Activated CD4-positive, alpha-beta memory T cell treated with anti-CD3 and anti-CD28 coated beads for 36 hours (primary cell): ENCODE measurements at places on chromosomes 4 and X. TPM values are rescaled to one million over a fixed set of nuclear protein-coding genes. Genes with fewer than 3 reads are reported as not detected.

The SLC25A14 gene
- 13.2 TPM for total RNA-seq

GRCh38 chr4:48024522-48024921, 8.0 kb downstream of the NIPAL1 start:
- no peak overlapping the region for H3K27ac ChIP-seq
- H3K27me3 ChIP-seq, result peaks cover 15% of the 10 kb centered on the region
- no peak for DNase-seq
- H3K4me1 ChIP-seq, result peaks cover 32% of the 10 kb centered on the region

DNA sequence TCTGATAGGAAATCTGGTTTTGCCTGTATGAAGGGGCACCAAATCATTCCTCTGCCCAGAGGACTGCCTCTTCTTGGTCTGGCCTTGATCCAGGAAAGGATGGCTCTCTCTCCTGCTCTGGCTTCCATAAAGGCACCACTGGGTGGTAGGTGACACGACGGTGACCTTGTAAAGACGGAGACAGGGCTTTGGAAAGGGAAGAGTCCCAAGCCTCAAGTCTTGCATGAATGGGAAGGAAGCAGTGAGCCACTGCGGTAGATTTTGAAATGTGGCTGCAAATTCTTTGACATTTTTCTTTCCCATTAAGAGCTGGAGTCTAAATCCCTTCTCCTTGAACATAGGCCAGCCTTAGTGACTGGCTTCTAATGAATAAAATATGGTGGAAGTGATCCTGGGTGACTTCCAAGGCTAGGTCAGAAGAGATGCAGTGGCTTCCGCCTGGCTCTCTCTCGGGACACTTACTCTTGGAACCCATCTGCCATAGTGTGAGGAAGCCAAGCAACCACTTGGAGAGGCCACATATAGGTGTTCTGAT, 347.4 kb downstream of the BCOR start:
- H3K27ac ChIP-seq, result no peak overlapping the region
- peaks cover 3% of the 10 kb centered on the region for H3K4me1 ChIP-seq
- H3K4me3 ChIP-seq, result no peak overlapping the region
- no peaks in the 10 kb centered on the region for H3K36me3 ChIP-seq

DNA sequence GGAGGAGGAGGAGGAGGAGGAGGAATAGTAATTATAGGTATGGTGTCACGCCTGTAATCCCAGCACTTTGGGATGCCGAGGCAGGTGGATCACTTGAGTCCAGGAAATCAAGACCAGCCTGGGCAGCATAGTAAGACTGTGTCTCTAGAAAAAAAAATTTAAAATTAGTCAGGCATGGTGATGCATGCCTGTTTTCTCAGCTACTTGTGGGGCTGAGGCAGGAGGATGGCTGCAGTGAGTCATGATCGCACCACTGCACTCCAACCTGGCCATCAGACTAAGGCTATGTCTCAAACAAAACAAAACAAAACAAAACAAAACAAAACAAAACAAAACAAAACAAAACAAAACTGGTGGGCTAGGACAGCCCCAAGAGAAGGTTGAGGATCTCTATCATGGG, 3.0 kb downstream of the STARD8 start:
- no peaks in the 10 kb centered on the region for H3K36me3 ChIP-seq
- H3K27me3 ChIP-seq, result peaks cover 6% of the 10 kb centered on the region
- H3K27ac ChIP-seq, result no peak overlapping the region
- no peak for DNase-seq

The CLDN22 gene
- not detected for total RNA-seq

DNA sequence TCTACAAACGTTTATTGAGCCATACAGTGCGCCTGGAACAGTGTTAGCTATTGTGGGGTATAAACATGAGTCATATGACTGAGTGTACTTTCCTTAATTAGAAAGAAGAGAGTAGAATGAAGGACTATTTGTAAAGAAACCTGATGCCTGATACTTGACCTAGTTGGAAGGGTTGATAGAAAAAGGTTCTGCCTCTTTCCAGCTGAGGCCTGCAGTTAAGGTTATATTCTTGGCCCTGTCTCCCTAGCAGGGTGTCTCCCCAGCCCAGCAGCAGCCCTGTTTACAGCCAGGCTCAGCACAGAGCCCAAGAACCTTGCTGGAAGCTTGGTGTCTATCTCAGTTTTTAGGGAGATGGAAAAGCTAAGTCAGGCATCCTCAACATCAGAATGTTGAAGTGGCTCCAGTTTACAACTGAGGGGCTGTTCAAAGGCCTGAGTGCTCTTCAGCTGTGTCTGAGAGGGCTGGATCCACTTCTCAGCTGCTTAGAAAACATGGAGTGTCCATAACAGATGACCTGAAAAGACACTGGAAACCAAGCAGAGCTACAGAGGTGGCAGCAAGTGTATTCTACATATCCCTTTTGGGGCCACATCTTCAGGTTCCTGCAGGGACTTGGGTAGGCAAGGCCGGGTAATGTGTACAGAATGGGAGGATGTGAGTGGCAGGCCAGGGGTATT, 21.6 kb downstream of the NYX start:
- no peak overlapping the region for H3K27ac ChIP-seq
- no peak for DNase-seq
- H3K36me3 ChIP-seq, result no peaks in the 10 kb centered on the region
- H3K4me1 ChIP-seq, result peaks cover 4% of the 10 kb centered on the region
- no peaks in the 10 kb centered on the region for H3K27me3 ChIP-seq

DNA sequence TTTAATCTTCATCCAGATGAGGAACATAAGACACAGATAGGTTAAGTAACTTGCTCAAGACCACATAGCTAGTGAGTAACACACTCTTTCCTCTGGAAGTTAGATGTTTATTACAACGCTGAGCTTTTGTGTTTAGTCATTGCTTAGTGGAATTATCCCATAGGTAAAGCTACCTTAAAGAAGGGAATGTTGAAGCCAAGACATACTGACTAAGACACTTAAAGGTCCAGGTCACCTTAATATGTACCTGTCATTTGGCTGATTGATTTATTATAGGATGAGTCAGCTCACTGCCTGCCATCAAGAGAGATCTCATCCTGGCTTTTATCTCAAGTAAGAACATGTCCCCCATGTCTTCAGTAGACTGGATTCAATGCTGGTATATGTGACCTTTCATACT, 53.4 kb downstream of the KDR start:
- peaks cover 10% of the 10 kb centered on the region for H3K4me1 ChIP-seq
- H3K27me3 ChIP-seq, result peaks cover 5% of the 10 kb centered on the region
- no peak overlapping the region for H3K27ac ChIP-seq

DNA sequence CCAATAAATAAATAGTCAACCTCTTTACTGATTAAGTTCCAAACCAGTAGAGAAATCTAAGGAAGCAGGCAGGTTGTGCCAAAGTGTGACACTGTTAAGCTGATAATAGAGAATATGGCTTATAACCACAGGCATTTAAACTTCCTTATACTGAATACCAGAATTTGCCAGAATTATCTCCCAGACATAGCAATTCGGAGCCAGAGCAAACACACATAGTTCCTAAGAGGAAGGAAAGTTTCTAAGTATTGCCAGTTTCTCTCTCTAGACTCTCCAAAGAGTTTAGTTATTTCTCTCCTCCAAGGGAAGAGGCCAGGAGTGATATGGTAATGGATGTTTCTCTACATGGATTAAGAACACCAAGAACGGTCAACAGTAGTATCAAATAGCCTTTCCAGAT, 191.7 kb upstream of the CPEB2 start:
- H3K27ac ChIP-seq, result no peak overlapping the region
- H3K4me1 ChIP-seq, result no peaks in the 10 kb centered on the region
- H3K36me3 ChIP-seq, result no peaks in the 10 kb centered on the region
- peaks cover 3% of the 10 kb centered on the region for H3K27me3 ChIP-seq

- DNase-seq, result no peak
- H3K27me3 ChIP-seq, result peaks cover 2% of the 10 kb centered on the region
- H3K36me3 ChIP-seq, result no peaks in the 10 kb centered on the region
- H3K27ac ChIP-seq, result no peak overlapping the region
- H3K4me3 ChIP-seq, result no peak overlapping the region
These were observed 206.4 kb upstream of the BCOR start for GRCh38 chrX:40304115-40304514.

GRCh38 chr4:2277956-2278355, 16.0 kb upstream of the MXD4 start:
- no peak for DNase-seq
- no peaks in the 10 kb centered on the region for H3K36me3 ChIP-seq
- H3K27me3 ChIP-seq, result no peaks in the 10 kb centered on the region

- peak overlapping the region; percentile 89 for H3K27ac ChIP-seq
- H3K4me3 ChIP-seq, result peak overlapping the region; percentile 87
- H3K36me3 ChIP-seq, result peaks cover 12% of the 10 kb centered on the region
- peak; percentile 48 for DNase-seq
- H3K4me1 ChIP-seq, result peaks cover 17% of the 10 kb centered on the region
These were observed 412 bp downstream of the SLC10A3 start for GRCh38 chrX:154490021-154490413.

DNA sequence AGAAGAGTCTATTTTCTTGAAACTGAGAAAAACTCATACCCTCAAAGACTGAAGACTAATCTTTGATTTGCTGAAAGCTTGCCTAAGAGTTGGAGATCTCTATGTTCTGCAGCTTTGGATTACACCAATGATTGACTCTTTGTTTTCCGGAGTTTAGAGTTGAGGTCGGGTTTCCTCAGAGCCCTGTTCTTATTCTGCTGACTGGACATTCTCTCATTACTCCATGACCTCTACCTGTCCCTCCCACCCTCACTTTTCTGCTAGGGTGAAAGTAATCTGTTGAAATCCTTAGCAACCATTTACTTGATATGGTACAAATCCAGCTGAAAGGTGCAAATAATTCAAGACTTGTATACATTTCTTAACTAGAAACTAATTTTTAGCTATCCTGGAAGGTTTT, 421.5 kb upstream of the FRG1 start:
- H3K27me3 ChIP-seq, result no peaks in the 10 kb centered on the region
- H3K4me3 ChIP-seq, result no peak overlapping the region
- H3K36me3 ChIP-seq, result no peaks in the 10 kb centered on the region
- no peak for DNase-seq
- no peaks in the 10 kb centered on the region for H3K4me1 ChIP-seq

- H3K4me3 ChIP-seq, result no peak overlapping the region
- no peaks in the 10 kb centered on the region for H3K27me3 ChIP-seq
- H3K4me1 ChIP-seq, result peaks cover 31% of the 10 kb centered on the region
These were observed 68.8 kb downstream of the TBL1X start for GRCh38 chrX:9533611-9534010.

- peaks cover 51% of the 10 kb centered on the region for H3K4me1 ChIP-seq
- peak overlapping the region; percentile 87 for H3K27ac ChIP-seq
- no peak for DNase-seq
- H3K4me3 ChIP-seq, result peak overlapping the region; percentile 82
- no peaks in the 10 kb centered on the region for H3K27me3 ChIP-seq
These were observed 1.8 kb downstream of the TAPT1 start for GRCh38 chr4:16224264-16225166.

DNA sequence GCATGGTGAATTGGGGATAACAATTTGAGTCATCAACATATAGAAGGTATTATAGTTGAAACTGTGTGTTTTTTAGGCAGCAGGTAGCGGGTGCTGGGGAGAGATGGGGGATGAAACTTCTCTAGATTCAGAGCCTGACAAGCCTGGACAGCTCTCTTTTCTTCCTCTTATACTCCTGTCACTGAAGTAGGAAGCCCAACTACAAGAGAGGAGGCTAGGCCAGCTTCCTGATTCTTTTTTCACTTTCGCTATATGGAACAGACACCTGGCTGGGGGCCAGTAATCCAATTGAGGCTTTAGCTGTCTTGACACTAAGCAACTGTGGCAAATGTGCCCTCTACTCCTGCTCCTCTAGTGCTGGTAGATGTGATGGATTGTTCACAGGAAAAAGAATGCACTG, 69.2 kb downstream of the PHKA1 start:
- H3K4me1 ChIP-seq, result no peaks in the 10 kb centered on the region
- H3K27me3 ChIP-seq, result no peaks in the 10 kb centered on the region
- no peak overlapping the region for H3K27ac ChIP-seq
- no peak overlapping the region for H3K4me3 ChIP-seq

The PRR32 gene
- not detected for total RNA-seq

DNA sequence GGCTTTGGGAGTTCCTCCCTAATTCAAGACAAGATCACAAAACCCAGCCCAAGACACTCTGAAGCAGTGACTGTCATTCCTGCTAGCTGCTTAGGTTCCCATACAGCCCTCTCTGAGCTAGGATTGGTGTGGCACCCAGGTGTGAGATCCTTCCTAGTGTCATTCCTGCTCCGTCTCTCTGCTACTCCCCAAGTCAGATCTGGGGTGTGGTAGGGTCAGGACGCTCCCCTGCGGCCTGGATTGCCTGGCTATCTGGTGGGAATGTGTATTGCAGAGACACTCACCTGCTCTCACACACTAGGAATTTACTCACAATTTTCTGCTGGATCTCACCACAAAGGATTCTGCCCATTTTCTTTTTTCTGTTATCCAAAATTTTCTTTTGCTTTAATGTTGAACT, 560.8 kb upstream of the ATOH1 start:
- H3K36me3 ChIP-seq, result no peaks in the 10 kb centered on the region
- DNase-seq, result no peak
- no peak overlapping the region for H3K4me3 ChIP-seq
- H3K27ac ChIP-seq, result no peak overlapping the region
